GM04504 (cell line): ENCODE measurements at places on chromosomes 2 and 18.
A peak's percentile ranks its signal among the peaks of the same experiment; 100 is the strongest.

DNA sequence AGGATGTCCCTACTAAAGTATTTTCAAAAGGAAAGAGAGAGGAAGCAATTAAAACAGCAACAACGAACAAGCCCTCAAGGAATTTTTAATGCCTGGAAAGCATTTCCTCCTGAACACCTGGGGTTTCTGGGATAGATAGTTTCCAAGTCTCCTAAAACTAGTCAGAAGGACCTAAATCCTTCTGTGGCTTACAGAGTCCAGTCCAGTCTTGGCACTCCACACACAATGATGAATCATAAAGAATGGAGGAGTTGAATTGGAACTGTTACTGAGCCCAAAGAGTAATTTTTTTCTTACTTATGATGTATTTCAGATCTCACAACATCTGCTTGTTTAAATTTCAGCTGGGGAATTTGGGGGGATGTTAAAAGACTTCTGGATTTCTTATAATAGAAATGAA is 144.6 kb upstream of the SETBP1 start:
- DNase-seq: peak; percentile 57

DNA sequence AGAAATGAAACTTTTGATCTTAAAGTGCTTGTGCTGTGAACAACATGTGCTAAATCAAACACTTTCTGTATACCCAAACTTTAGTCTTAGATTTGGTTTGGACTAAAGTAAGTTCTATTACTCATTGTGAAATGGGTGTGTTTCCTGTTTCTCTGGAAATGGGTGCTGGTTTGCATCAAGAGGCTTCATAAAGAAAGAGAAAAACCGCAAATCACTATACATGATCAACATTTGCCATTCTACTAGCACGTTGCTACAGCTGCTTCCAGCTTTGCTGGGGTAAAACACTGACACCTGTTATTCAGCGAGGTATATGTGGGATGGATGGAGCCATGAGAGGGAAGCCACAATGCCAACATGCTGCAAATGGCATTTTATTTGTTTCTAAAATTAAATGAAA is 547.0 kb upstream of the ACVR2A start:
- no peak for DNase-seq

- no peak for DNase-seq
Measured at GRCh38 chr2:31219131-31219969, 2.0 kb upstream of the CAPN14 start.

DNA sequence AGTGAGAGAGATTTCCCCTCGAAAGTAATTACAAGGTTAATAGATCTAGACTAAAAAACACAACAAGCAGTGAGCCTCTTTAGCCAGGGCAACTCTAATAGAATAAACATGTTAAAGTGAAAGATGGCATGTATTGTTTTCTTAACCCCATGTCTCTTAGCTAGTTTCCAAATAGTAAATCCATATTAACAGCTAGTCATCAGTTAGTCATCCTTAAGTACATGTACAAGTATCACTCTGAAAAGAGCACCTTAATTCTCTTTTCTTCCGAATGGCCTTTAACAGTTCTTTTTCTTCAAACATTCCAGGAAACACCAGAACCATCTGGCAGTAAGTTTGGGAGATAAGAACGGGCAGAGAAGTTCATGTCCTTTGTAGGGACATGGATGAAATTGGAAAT is 1480.0 kb downstream of the LRP1B start:
- no peak for DNase-seq

GRCh38 chr2:152555048-152555447 is 162.2 kb downstream of the PRPF40A start:
- no peak for DNase-seq

GRCh38 chr2:39730685-39731302 is 48.3 kb downstream of the THUMPD2 start:
- no peak for DNase-seq
